ENCODE measurements at places on chromosomes 11 and 22.

DNA sequence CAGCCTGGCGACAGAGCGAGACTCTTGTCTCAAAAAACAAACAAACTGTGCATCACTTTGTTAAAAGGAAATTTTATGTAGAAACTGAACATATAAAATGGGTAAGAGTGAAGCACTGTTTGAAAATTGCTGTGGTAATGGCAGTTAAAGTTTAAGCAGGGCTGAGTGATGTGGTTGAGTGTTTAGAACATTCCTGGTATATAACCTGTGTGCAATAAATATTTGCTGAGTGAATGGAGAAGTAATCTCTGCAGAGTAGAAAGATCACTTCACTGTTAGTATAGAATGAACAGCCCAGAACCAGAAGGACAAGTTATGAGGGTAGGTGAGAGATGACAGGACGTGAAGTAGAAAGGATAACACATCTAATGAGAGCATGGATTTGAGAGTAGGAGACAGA is 27.3 kb downstream of the CECR2 start:
- no peak for DNase-seq

DNA sequence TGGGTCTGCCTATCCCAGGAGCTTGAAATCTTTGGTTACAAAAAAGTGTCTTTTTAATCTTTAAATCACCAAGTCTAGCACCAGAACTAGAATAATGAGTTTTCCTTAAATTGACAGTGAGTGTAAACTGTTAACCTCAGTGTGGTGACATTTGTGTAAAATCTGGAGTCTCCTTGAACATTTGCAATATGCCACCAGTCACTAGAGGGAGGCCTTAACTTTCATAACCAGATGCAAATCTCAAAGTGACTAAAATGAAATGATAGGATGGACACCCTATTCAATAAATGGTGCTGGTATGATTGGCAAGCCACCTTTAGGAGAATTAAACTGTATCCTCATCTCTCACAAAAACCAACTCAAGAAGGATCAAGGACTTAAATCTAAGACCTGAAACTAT is 8.3 kb upstream of the SCGB1D2 start:
- peak; percentile 14 for DNase-seq

GRCh38 chr22:39617970-39618757 is 47.6 kb downstream of the CACNA1I start:
- no peak for DNase-seq

- DNase-seq: no peak
Measured at GRCh38 chr11:496834-497564, 10.0 kb downstream of the RNH1 start.

DNA sequence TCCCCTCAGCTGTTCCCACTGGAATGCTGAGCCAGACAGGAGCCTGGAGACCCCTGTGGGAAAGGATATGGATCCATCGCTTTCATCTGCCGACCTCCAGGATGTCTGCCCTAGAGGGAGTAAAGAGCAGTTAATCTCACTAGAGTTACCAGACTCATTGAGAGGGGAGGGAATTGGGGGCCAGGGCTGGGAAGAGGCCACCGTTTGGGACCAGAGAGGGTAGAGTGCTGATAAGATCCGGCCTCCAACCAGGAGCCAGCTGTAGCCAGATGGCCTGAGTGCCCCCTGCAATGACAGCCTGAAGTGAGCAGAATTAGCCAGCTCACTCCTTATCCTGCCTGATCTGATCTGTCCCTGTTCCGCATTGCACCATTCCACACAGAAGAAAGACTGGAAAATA is 3.7 kb upstream of the APLNR start:
- no peak for DNase-seq

GRCh38 chr11:8910649-8911026 is 351 bp upstream of the AKIP1 start:
- no peak for DNase-seq

DNA sequence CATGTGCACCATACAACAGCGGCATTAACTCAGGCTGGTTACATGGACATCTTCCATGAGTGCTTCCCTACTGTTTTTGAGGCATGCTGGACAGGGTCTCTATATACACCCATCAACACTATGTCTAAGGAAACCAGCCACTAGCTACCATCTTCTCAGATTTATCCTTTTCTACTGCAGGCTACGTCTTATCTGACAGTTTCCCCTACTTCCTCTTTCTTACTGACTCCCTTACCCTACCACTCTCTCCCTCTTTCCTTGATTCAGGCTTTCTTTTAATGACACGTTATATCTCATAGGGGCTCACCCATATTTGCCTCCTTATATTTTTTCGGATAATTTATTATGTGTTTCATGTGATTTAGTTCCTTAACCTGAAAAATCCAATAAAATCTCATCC is 41.8 kb downstream of the DDI1 start:
- DNase-seq: no peak

DNA sequence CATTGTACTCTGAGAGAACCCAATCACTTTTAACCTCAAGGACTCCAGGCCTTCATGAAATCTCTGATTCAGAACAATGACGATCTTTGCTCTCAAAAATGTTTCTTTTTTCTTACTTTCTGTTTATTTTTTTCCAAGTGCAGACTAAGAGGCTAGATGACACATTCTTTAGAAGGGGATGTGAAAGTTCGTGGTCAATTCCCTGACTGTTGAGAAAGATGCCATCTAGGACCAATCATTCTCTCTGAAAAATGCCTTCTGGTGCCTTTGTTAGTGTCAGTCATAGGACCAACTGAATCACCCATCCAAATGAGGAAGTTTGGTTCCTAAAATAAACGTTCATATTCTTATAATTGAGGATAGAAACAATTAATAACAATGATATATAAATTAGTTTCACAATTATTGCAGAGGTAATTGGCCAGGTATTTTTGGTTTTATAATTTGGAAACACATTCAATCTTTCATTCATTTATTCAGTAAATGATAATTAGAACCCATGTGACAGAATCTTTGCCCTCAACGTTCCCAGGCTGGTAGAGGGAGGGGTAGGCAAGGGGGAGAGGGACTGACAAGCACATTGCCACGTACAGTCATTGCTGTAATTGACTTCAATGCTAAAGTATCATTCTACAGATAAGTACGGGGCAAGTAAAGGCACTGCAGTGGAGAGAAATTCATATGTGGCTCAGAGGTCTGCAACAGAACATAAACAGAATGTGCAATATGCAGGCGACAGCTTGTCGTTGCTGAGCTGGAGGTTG is 333.4 kb upstream of the MPPED2 start:
- no peak for DNase-seq
